ENCODE measurements at places on chromosomes 7 and 10. TPM values are rescaled to one million over a fixed set of nuclear protein-coding genes. Genes with fewer than 3 reads are reported as not detected.

The PODXL gene
- total RNA-seq, result 23.2 TPM

The CALCR gene
- total RNA-seq, result not detected

The GTPBP4 gene
- total RNA-seq, result 31.9 TPM

The EGFR gene
- 19.7 TPM for total RNA-seq

The UCMA gene
- total RNA-seq, result not detected

The TAS2R41 gene
- not detected for total RNA-seq

The ENKUR gene
- 4.4 TPM for total RNA-seq

The CAV2 gene
- total RNA-seq, result 9.1 TPM

The SLC13A1 gene
- not detected for total RNA-seq

The SLC39A12 gene
- 2.5 TPM for total RNA-seq

The HOXA13 gene
- not detected for total RNA-seq

The OPN1SW gene
- total RNA-seq, result not detected

The TCF7L2 gene
- total RNA-seq, result 4.4 TPM

The HYCC1 gene
- total RNA-seq, result 115 TPM

The CPED1 gene
- total RNA-seq, result 1.3 TPM

The CHST3 gene
- total RNA-seq, result 7.8 TPM

The NMT2 gene
- total RNA-seq, result 72.6 TPM

The GDF10 gene
- total RNA-seq, result 6.3 TPM

The CLDN3 gene
- not detected for total RNA-seq

The GIMAP1 gene
- total RNA-seq, result 0.63 TPM

The SPDYE2 gene
- not detected for total RNA-seq

The TMEM273 gene
- 1.6 TPM for total RNA-seq

The NKX1-2 gene
- not detected for total RNA-seq

The TSPAN12 gene
- total RNA-seq, result 4.7 TPM

The MMP21 gene
- 0.31 TPM for total RNA-seq

The CNPY1 gene
- not detected for total RNA-seq

The NUTM2D gene
- total RNA-seq, result 11.9 TPM

The NEBL gene
- total RNA-seq, result 72.6 TPM

The TMEM176B gene
- not detected for total RNA-seq

The NUTM2E gene
- 0.31 TPM for total RNA-seq

The LIPF gene
- total RNA-seq, result not detected

The ABHD11 gene
- 7.5 TPM for total RNA-seq
